ENCODE measurements at places on chromosomes 5 and 9.
A peak's percentile ranks its signal among the peaks of the same experiment; 100 is the strongest.

DNA sequence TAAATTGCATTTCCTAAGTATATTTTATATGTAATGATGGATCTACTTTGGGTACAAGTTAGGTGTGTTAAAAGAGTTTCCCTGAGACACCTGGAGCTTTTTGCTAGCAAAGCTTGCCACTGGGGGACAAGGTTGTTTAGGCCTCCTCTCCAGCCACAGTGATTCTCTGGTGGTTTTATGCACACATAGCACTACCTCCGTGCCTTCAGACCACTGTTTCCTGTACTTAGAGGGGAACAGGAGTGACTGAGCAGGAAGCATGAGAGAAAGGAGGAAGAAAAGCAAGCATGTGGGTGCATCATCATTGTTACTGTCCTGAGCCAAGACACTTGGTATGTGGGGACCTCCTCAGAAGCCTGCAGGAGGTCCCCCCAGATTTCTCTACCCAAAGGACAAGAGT lies 272.1 kb downstream of the RASEF start:
- DNase-seq, result no peak

DNA sequence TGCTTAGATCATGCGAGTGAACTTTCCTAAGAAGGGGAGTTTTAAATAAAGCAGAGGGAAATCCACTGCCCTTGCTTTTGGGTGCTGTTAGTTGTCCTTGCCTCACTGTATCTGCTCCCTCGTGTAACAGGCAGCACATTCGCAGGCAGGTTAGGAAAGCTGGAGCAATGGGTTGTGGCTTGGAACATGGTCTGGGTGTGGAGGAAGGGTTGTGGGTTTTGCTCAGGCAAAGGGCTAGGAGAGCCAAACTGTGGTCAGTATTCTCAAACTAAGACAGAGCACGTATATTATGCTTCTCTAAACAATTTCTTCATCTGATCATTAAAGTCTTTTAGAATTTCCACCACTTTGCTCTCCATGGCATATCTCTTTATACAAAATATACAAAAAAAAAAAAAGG lies 135.7 kb downstream of the FANCC start:
- DNase-seq, result no peak

GRCh38 chr5:4518903-4519672 lies 621.0 kb upstream of the ADAMTS16 start:
- DNase-seq, result no peak

- no peak for DNase-seq
Measured at GRCh38 chr5:50856401-50857119, 190.1 kb downstream of the PARP8 start.

- no peak for DNase-seq
Measured at GRCh38 chr5:74589204-74590056, 51.1 kb downstream of the ENC1 start.

- DNase-seq, result no peak
Measured at GRCh38 chr5:52800394-52801213, 12.9 kb downstream of the ITGA1 start.

- DNase-seq, result no peak
Measured at GRCh38 chr5:39623291-39623865, 198.6 kb upstream of the DAB2 start.

GRCh38 chr9:98062161-98062560 lies 5.6 kb downstream of the NANS start:
- DNase-seq, result no peak

DNA sequence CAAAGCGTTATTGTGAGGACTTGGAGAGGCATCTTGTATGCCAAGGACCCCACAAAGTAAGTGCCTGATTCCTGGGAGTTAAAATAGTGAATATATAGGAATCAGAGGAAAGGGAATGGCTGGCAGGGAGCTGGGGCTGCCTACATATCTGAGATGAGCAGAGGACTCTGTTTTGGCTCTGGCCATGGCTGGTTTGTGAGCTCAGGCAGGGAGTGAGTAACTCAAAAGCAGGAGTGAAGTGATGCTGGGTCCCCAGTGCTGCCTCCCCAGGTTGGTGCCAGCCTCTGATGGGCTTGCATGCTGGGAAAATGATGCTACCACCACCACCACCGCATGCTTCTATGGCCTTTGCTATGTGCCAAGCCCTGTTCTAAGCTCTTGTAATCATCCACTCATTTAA lies 246.0 kb upstream of the MVB12B start:
- no peak for DNase-seq

DNA sequence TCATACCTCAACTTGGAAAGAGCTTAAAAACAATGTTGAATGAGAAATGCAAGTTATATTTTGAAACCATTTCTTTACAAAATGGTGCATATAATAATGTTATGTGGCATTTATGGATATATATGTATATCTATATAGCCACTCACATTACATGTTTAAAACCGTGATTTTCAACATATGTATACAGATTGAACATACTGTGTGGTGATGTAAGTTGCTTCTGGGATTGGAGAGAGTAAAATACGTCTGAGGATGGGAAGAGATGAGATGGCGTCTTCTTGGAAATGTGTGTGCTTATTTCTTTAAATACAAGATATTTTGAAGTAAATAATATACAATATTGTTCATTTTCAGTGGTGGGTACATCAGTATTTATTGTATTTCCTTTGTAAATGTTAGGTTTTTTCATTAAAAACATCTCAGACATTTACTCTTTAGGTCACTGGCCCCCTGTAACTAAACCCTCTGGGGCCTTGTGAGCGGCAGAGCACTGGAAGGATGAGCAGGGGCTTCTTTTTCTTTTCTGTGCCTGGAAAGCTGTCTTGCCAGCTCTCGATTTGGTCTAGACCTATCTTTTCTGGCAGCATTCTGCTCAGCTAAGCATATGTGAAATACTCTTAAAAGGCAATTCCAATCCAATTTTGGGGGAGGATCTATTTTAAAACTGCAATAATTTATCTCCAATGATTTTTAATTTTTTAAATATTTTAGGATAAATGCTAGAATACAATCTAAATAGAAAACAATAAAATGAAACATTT lies 42.8 kb upstream of the HMHB1 start:
- no peak for DNase-seq

GRCh38 chr5:94481059-94481458 lies 137.3 kb downstream of the KIAA0825 start:
- DNase-seq, result peak; percentile 1

- peak; percentile 68 for DNase-seq
Measured at GRCh38 chr5:135426102-135427082, 20.8 kb downstream of the DCANP1 start.

DNA sequence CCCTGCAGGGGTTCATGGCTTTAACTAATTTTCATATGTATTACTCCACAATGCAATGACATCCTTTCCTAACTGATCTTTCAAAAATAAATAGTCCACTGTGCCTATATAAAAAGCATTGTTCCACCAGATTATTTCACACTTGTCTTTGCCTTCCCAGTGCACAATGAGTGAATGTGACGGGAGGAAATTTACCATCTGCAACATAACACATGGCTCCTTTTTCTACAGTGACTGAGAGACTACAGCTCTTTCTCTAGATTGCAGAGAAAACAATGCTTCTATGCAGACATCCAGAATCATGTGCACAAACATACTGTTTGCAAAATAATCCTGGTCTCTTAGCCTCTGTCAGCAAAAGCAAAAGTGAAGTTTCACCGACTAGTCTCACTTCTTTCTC lies 483.7 kb upstream of the PIK3R1 start:
- no peak for DNase-seq

- DNase-seq, result no peak
Measured at GRCh38 chr9:99977033-99977792, 70.8 kb downstream of the STX17 start.

DNA sequence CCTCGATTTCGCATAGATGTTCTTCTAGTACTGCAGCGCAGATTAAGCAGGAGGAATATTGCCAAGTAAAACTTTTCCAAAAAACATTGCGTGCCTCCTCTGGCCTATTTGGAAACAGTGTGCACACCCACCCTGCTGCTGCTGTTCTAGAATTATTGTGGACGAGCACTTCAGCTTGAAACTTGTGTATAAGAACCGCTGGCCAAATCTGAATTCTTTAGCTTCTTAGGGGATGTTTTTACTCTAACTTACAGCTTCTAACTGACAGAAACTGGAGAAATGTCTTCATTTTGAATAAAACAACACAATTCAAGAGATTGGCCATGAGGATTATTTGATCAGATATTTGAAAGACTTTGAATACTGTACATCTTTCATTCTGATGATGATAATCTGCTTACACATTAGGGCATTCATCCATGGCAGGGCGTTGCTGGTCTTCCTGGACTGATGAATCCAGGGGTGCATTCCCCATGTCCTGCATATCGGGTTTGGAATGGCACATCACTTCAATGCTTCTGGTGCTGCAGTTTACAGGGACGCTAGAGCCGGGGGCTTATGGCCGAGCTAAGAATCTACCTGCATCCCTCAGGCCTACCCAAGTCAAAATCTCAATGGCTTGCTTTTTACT lies 6.5 kb downstream of the ADAMTS16 start:
- no peak for DNase-seq

- DNase-seq, result no peak
Measured at GRCh38 chr5:111131356-111131755, 39.2 kb downstream of the WDR36 start.
